Caco-2 (cell line): ENCODE measurements at places on chromosomes 16 and 17. TPM values are rescaled to one million over a fixed set of nuclear protein-coding genes. Genes with fewer than 3 reads are reported as not detected.

DNA sequence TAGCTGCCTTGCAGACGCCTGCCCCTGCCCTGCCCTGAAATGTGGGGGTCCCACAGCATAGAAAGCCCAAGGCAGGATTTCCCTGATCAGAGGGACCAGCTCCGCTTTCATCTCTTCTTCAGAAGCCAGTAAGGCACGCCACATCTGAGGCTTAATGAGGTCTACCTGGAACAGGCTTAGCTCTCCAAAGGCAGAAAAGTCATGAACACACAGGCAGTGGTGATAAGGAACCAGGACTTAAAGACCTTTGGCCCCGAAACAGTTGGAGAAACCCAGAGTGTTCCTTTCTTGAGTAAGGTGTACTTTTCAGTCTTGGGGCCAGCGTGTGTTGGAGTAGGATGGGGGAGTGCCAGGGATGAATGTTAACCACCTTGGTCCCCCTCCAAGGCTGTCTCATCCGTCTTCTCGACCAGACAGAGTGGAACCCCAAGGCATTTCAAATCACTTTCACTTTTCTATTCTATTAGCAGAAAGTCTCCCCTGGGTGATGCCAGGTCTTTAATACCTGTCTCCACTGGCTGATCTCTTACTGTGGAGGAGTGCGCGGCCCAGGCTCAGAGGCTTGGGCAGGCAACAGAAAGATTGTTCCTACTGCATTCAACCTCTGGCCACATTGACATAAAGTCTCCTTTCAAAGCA lies 43.9 kb downstream of the TMEM186 start:
- no peaks in the 10 kb centered on the region for H3K36me3 ChIP-seq
- H3K4me1 ChIP-seq = peaks cover 43% of the 10 kb centered on the region
- H3K27ac ChIP-seq = peak overlapping the region; percentile 89
- H3K4me3 ChIP-seq = no peak overlapping the region
- no peaks in the 10 kb centered on the region for H3K27me3 ChIP-seq
- peak; percentile 74 for DNase-seq

DNA sequence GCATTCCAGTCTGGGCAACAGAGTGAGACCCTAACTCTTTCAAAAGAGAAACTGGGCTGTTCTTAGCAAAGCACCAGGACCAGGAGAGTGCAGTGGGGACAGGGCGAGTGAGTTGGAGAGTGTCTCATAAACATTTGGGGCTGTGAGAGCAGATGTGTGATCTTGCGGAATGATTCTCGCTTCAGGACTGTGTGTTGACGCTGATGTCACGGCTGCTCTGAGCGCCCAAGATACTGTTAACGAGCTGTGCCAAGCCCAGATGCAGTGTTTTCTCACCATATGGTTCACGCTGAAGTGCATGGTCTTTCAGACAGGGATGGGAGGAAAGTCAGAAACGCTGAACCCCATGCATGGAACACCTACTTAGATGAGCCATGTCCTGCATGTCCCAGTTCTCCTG lies 438.2 kb downstream of the HS3ST4 start:
- no peak overlapping the region for H3K27ac ChIP-seq
- no peaks in the 10 kb centered on the region for H3K36me3 ChIP-seq
- H3K4me3 ChIP-seq = no peak overlapping the region
- no peak for DNase-seq
- H3K4me1 ChIP-seq = no peaks in the 10 kb centered on the region

The CACNG4 gene
- 10.1 and 12.8 TPM in 2 replicates for total RNA-seq

- H3K27ac ChIP-seq = no peak overlapping the region
- no peaks in the 10 kb centered on the region for H3K36me3 ChIP-seq
- H3K4me1 ChIP-seq = 0 out of 2 replicates have a peak, but pooled peaks cover 3% of the 10 kb centered on the region
- H3K27me3 ChIP-seq = no peaks in the 10 kb centered on the region
- no peak overlapping the region for H3K4me3 ChIP-seq
- no peak for DNase-seq
These were observed 5.2 kb upstream of the RAI1 start for GRCh38 chr17:17675925-17676534.

- H3K4me3 ChIP-seq = no peak overlapping the region
- no peaks in the 10 kb centered on the region for H3K4me1 ChIP-seq
- H3K27me3 ChIP-seq = no peaks in the 10 kb centered on the region
- no peaks in the 10 kb centered on the region for H3K36me3 ChIP-seq
- DNase-seq = no peak
These were observed 14.6 kb downstream of the SPNS3 start for GRCh38 chr17:4448197-4448980.

DNA sequence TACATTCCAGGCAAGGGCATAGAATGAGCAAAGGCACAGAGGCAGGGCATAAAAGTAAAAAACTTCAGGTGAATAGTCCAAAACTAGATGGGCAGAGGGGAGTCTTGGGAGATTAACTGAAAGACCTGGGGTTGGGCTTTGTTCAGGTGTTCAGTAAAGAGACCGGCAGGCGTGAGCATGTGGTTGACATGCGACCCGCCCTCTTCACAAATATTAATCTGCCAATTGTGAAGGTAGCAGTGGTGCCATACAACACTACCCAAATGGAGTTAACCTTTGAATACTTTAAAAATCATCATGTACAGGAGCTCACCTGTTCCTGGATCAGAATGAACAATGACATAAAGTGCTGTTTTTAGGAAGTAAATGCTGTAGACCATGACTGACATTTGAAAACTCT lies 225.5 kb downstream of the LGALS9B start:
- H3K4me1 ChIP-seq = no peaks in the 10 kb centered on the region
- DNase-seq = no peak
- no peaks in the 10 kb centered on the region for H3K27me3 ChIP-seq

DNA sequence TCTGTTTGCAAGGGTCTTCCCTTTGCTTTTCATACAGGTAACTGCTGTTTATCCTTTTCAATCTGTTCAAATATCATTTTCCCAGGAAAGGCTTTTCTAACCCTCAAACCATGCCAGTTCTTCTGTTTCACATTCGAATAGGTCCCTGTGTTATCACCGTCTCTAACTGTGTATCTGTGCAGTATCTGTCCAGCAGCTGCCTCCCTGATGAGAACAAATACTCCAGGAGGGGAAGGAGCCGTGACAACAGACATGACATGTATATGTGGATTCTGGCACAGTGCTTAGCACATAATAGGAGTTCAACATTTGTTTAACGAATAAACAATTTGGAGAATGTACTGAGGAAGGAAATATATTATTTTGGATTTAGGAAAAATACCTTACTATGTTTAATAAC lies 95.7 kb downstream of the STX8 start:
- H3K4me1 ChIP-seq = no peaks in the 10 kb centered on the region
- no peak for DNase-seq

DNA sequence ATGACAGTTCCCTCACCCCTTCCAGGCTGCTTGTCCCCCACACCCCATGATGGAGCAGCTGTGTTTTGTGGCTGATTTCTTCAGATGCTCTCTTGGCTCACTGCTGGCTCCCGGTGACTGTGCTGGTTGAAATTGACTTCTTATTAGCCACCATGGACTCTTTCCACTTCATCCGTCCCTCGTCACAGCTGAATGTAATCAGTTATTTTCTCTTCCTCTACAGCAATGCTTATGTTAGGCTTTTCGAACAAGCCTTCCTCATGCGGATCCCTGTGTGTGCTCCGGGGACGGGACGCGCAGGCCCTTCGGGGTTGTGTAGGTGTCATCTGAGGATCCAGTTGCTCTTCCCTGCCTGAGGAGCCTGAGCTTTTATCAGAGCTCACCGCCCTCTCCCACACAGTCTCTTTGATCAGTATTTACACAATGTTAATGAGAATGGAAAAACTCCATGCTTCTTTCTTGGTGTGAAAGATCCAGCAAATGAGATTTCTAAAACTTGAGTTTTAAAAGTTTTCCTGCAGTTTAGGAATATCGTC lies 87.5 kb downstream of the RPTOR start:
- H3K4me1 ChIP-seq = peaks cover 21% of the 10 kb centered on the region
- no peaks in the 10 kb centered on the region for H3K36me3 ChIP-seq
- peak; percentile 59 for DNase-seq
- H3K27ac ChIP-seq = peak overlapping the region; percentile 72

The KRTAP2-3 gene
- 3.7 and 4.9 TPM in 2 replicates for total RNA-seq

DNA sequence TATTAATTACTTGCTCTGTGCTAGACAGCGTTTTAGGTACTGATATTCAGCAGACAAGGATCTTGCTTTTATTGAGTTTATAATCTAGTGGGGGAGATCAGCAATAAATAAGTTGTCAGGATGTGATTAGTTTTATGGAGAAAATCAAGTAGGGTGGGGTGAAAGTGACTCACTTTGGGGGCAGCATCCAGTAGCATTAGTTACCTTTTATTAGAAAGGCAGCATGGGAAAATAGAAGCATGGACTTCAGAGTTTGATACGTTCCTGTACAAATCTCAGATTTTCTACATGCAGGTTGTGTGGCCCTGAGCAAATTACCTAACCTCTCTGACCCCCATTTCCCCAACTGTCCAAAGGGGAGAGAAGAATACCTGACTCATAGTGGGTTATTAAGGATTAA lies 42.5 kb downstream of the SPECC1 start:
- H3K27me3 ChIP-seq = no peaks in the 10 kb centered on the region
- no peak overlapping the region for H3K27ac ChIP-seq
- DNase-seq = no peak
- no peaks in the 10 kb centered on the region for H3K36me3 ChIP-seq
- H3K4me1 ChIP-seq = no peaks in the 10 kb centered on the region
- H3K4me3 ChIP-seq = no peak overlapping the region

The E4F1 gene
- 29.5 and 30.1 TPM in 2 replicates for total RNA-seq

GRCh38 chr16:50297301-50298074 lies 31.1 kb downstream of the ADCY7 start:
- peaks cover 2% of the 10 kb centered on the region; the same call in 1 of the 2 replicates for H3K36me3 ChIP-seq
- H3K27me3 ChIP-seq = no peaks in the 10 kb centered on the region
- no peak overlapping the region for H3K4me3 ChIP-seq
- H3K4me1 ChIP-seq = peaks cover 12% of the 10 kb centered on the region; the same call in 1 of the 2 replicates

GRCh38 chr16:72112452-72112792 lies 18.8 kb downstream of the DHX38 start:
- no peaks in the 10 kb centered on the region for H3K27me3 ChIP-seq
- peaks cover 3% of the 10 kb centered on the region for H3K36me3 ChIP-seq
- H3K4me3 ChIP-seq = no peak overlapping the region
- no peak overlapping the region for H3K27ac ChIP-seq

- no peak overlapping the region for H3K4me3 ChIP-seq
- H3K36me3 ChIP-seq = no peaks in the 10 kb centered on the region
- no peaks in the 10 kb centered on the region for H3K27me3 ChIP-seq
- H3K27ac ChIP-seq = no peak overlapping the region
- peaks cover 29% of the 10 kb centered on the region for H3K4me1 ChIP-seq
These were observed 157.3 kb upstream of the SDK2 start for GRCh38 chr17:73801455-73802100.

DNA sequence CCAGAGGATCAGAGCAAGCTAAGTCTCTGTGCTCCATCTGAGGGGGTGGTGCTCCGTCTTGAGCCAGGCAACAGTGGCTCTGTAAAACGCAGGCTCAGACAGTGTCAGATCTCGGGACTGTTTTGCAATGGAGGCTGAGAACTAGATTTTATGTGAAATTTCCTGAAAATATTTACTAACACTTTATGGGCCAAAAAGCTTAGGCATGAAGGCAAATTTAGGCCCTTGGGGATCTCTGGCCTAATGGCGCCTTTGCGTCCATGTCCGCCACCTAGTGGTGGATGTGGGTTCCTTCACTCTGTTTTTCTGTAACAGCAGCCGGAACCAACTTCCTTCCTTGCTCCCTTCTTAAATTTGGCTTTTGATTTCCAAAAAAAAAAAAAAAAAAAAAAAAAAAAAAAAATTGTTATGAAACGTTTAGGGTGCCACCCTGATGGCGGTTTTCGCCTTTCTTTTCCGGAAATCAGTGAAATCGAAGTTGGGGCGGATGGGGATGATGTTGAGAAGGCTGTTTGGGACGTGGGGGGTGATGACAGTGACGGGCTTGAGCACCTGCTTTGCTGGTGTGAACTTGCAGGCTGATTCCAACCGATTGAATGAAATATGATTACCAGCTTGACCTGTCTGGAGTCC lies 14.0 kb upstream of the ELAC2 start:
- no peak overlapping the region for H3K4me3 ChIP-seq
- H3K36me3 ChIP-seq = no peaks in the 10 kb centered on the region
- H3K27me3 ChIP-seq = no peaks in the 10 kb centered on the region
- H3K27ac ChIP-seq = no peak overlapping the region
- DNase-seq = no peak

GRCh38 chr17:1188812-1189504 lies 9.2 kb upstream of the ABR start:
- H3K4me1 ChIP-seq = peaks cover 6% of the 10 kb centered on the region; the same call in 1 of the 2 replicates
- H3K4me3 ChIP-seq = no peak overlapping the region
- H3K27ac ChIP-seq = no peak overlapping the region
- H3K27me3 ChIP-seq = no peaks in the 10 kb centered on the region
- DNase-seq = no peak

DNA sequence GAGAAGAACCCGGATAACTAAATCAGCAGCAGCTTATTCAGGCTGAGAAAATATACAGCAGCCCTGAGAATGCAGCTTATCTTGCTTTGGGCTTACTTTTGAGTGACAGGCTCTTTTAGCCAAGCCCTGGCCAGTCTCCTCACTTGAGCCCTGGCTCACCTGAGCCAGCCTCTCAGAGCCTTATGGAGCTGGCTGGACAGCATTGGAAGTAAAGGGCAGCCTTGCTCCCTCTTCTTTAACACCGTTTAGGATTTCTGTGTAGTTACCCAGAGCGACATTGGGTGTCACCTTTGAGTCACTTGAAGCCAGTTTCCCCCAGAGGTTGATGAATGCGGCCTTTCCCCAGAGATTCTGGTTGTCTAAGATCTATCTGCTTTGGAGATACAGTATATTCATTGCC lies 7.7 kb upstream of the NPIPB2 start:
- H3K27me3 ChIP-seq = no peaks in the 10 kb centered on the region
- H3K27ac ChIP-seq = no peak overlapping the region
- DNase-seq = peak; percentile 68
- no peaks in the 10 kb centered on the region for H3K36me3 ChIP-seq
- no peak overlapping the region for H3K4me3 ChIP-seq
- no peaks in the 10 kb centered on the region for H3K4me1 ChIP-seq

- H3K27ac ChIP-seq = no peak overlapping the region
- DNase-seq = peak; percentile 40
- no peak overlapping the region for H3K4me3 ChIP-seq
- no peaks in the 10 kb centered on the region for H3K36me3 ChIP-seq
These were observed 142.4 kb upstream of the NOL11 start for GRCh38 chr17:67575325-67575724.

DNA sequence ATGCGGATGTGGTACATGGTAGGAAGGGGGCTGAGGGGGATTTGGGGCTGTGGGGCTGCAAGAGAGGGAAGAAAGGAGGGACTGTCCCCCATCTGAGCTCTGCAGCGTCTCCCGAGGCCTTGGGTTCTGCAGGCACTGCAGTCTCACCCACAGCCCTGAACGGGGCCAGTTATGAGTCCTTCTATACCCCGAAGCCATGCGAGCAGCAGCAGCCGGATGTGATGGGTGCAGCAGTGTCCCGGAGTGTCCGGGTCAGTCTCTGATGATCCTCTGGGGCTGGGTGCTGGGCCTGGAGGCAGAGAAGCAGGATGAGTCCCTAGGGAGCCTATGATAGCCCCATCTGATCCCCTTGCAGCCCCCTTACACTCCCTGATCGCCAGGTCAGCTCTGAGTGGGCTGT lies 41.5 kb downstream of the CPNE2 start:
- no peak overlapping the region for H3K27ac ChIP-seq
- no peaks in the 10 kb centered on the region for H3K27me3 ChIP-seq
- DNase-seq = no peak
- H3K4me1 ChIP-seq = peaks cover 9% of the 10 kb centered on the region
- H3K4me3 ChIP-seq = no peak overlapping the region
